ENCODE measurements at places on chromosomes 7 and 10. TPM values are rescaled to one million over a fixed set of nuclear protein-coding genes. Genes with fewer than 3 reads are reported as not detected.

ITGA8 gene
- total RNA-seq: 33.9 TPM

TMEM196 gene
- not detected for total RNA-seq

HTR7 gene
- 0.64 TPM for total RNA-seq

ACSM6 gene
- total RNA-seq: not detected

HYAL4 gene
- total RNA-seq: not detected

DNA sequence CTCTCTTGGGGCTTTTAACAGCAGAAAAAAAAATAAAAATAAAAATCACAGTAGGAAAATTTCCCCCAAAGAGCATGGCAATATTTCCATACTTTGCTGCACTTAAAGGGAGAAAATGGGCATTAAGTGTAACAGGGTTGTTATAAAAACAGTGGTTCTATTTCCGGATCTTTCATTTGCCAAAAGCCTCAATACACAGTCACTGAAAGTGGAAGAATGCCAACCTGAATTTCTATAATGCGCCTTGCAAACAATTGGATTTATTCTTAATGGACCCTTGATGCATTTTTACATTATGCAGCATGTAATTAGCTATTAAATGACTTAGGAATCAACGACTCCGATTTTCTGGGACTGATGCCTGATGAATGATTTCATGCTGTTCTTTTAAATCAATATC is 127.6 kb upstream of the NANOS1 start:
- DNase-seq: no peak

GRCh38 chr10:97913193-97913592 is 63.5 kb downstream of the GOLGA7B start:
- DNase-seq: no peak

DNA sequence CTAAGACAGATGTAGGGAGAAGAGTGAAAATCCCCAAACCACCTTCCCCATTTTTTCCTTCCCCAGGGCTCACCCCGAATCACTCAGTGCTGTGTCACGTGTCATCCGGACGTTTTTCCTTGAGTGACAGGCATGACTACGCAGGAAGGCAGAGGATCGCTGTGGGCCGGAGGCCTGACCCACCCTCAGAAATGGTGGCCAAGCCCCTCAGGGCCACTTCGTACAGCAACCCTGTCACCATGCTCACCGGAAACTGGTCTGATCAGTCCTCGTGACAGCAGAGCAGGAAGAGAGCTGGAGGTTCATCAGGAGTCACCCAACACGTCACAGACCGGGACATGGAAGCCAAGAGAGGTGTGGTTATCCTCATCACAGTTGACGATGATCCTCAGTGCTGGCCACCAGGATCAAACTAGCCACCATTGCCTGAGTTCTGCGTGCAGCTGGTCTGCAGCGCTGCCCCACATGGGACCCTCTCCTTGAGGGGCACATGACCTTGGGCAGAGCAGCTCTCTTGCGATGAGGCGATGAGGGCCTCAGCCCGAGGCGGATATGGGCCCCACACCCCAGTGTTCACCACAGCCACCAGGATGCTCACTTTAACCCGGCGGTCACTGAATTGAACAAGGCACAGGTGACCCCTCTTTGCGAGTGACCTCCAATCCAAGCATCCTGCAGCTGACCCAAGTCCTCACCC is 99.3 kb upstream of the INSIG1 start:
- DNase-seq: no peak

Measured in upper lobe of right lung (tissue), 1 donor.